ENCODE measurements at places on chromosomes 12 and 14. TPM values are rescaled to one million over a fixed set of nuclear protein-coding genes. Genes with fewer than 3 reads are reported as not detected.

GRCh38 chr12:7441216-7441615 lies 2.7 kb downstream of the CD163L1 start:
- DNase-seq: no peak

GRCh38 chr12:47249082-47249481 lies 169.3 kb upstream of the AMIGO2 start:
- DNase-seq: no peak

- DNase-seq: no peak
Observed at GRCh38 chr14:38646391-38646790, 390.5 kb upstream of the CLEC14A start.

DNA sequence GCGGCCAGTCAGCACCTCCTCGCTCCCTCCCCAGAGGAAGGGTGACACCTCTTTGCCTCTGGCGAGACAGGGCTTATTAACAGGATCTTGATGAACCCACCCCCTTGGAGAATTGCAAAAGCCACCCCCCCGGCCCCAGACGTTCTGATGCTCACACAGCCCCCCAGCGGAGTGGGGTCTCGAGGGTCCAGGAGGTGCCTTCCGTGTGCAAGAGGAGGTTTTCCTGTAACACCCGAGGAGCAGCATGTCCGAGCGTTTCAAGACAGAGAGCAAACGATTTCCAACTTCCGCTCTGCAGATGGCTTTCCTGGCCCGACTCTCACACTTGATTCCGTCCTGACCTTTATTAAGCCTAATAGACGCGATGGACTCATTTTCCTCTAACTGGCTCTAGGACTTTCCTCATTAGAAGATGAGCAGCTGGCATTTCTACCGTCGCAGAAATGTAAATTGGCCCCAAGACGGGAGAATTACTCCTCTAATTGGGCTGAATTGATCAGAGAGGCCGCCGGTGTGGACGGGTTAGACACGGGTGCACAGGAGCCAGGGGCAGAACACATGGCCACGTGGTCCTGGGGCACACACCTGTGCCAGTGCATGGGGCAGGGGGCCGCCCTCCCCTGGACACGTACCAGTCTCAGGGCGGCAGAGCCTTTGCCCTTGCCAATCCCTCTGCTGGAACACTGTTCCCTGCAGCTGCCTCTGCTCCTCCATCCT lies 84.4 kb downstream of the NOC4L start:
- DNase-seq: no peak

SLC25A21 gene
- not detected for total RNA-seq

Data from activated T-helper 2 cell treated with anti-CD3 and anti-CD28 coated beads, Interferon-gamma antibody, Interleukin-2, Interleukin-4, amounts not matched to agents 10 μg/mL and 5 μg/mL and 100 μg/mL, durations not matched to agents 14 hours and 24 hours and 36 hours (primary cell).